ENCODE measurements at places on chromosomes 7 and 10.

DNA sequence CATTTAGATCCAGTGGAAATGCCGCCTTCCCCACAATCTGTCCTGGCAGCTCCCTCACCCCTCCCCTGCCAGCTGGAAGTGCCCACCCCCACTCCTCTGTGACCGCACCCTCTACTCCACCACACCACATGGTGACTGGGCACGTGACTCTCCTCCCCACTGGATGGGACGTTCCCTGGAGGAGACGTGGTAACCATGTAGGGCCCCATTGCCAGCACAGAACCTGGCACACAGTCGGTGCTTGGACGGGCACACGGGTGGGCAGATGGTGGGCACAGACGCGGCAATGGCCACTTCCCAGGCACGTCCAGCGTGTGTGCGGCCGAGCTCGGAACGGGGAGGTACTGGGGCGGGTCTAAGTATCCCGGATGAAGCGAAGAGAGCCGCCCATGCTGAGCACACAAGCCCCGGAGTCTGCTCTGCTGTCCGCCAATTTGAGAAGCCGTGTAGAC is 245.6 kb downstream of the MAD1L1 start:
- DNase-seq = no peak

GRCh38 chr7:127250312-127251035 is 2.3 kb downstream of the GRM8 start:
- DNase-seq = no peak

GRCh38 chr10:105952153-105952552 is 1212.4 kb downstream of the SORCS1 start:
- peak; percentile 3 for DNase-seq

DNA sequence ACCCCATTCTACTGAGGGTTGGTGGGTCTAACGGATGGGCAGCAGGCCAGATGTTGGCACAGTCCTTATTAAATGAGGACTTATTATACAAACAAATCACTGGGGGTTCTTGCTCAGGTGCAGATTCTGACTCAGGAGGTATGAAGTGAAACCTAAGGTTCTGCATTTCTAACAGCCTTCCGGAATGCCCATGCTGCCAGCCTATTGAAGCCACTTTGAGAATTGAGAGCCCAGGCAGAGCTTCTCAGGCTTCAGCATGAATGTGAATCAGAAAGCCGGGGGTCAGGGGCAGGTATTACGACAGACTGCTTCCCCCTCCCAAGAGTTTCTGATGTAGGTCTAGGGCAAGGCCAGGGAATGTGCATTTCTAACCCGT is 34.1 kb upstream of the NPFFR1 start:
- no peak for DNase-seq

- no peak for DNase-seq
These were observed 51.4 kb downstream of the C10orf67 start for GRCh38 chr10:23293145-23293724.

GRCh38 chr7:151672716-151673115 is 153.0 kb upstream of the RHEB start:
- no peak for DNase-seq

DNA sequence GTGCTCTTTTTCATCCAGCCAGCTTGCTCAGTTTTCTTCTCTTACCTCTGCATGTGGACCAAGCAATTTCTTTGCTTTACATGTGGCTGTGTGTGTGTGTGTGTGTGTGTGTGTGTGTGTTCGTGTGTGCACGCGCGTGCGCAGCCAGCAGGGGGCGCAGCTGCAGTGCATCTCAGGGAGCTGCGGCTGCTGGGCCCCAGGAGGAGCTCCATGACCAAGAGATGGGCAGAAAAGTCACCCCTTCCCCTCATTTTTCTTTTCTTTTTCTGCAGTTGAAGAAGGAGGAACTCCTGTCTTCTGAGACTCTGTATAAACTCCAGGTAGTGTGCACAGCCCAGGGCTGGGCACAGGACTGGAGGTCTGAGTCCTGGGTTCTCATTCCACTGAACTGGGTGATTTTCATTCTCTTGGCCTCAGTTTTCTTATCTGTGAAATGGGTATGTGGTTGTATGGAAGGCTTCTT is 41.8 kb downstream of the BLNK start:
- peak; percentile 4 for DNase-seq

GRCh38 chr10:80279146-80279545 is 10.3 kb downstream of the MAT1A start:
- no peak for DNase-seq

- DNase-seq = peak; percentile 57
These were observed 80.9 kb downstream of the ABLIM1 start for GRCh38 chr10:114577133-114577532.

- no peak for DNase-seq
These were observed 536.5 kb upstream of the MGMT start for GRCh38 chr10:128930515-128930914.

GRCh38 chr7:151271699-151272355 is 23.3 kb upstream of the SMARCD3 start:
- DNase-seq = no peak

DNA sequence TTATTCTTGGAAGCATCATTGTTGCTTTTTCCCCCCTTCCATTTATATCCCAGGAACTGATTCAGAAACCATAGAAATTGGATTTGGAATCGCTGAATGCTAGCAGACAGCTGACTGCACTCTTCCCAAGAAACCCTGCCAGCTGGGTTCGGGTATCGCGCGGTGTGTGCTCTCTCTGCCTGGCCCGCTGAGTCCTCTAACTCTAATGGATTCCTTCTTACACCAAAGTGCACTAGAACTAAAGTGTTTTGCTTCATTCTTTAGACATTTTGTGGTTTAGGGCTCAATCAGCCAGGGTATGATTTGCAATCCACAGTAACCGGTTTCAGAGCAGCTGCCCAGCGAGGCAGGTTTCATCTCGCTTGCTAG is 92.2 kb downstream of the EGFR start:
- peak; percentile 67 for DNase-seq

DNA sequence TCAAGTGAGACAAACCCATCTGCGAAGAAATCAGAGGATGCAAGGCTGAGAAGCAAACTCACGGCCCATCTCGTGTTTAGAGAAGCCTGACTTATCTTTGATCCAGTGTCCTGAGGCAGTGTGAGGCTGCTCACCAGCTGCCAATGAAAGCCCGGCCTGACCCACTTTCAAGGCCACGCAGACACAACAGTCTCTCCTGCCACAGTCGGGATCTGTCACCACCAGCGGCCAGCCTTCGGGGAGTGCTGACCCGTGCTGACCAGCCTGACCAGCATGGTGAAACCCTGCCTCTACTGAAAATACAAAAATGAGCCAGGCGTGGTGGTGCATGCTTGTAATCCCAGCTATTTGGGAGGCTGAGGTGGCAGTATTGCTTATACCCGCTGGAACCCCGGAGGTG is 7.4 kb upstream of the DNAJB6 start:
- no peak for DNase-seq

- no peak for DNase-seq
These were observed 43.2 kb downstream of the MCMBP start for GRCh38 chr10:119829429-119829828.

DNA sequence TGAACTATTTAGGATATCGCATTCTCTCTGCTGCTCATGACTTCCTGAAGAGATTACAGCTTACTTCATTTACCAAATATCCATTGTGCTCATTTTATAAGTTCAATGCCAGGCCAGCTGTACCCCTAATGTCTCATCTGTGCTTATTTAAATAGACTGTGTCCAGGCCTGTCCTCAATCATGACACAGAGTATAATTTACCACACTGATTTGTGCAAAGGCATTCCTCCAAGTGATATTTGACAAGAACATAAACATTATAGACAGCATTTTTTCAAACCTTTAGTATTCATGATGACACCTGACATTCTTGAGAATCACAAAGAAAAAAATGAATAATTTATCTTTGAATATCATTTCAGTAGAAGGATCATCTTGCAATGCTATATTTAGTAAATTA is 260.1 kb upstream of the SEMA3D start:
- DNase-seq = no peak

- DNase-seq = no peak
These were observed 260.7 kb downstream of the BMPER start for GRCh38 chr7:34165927-34166550.

DNA sequence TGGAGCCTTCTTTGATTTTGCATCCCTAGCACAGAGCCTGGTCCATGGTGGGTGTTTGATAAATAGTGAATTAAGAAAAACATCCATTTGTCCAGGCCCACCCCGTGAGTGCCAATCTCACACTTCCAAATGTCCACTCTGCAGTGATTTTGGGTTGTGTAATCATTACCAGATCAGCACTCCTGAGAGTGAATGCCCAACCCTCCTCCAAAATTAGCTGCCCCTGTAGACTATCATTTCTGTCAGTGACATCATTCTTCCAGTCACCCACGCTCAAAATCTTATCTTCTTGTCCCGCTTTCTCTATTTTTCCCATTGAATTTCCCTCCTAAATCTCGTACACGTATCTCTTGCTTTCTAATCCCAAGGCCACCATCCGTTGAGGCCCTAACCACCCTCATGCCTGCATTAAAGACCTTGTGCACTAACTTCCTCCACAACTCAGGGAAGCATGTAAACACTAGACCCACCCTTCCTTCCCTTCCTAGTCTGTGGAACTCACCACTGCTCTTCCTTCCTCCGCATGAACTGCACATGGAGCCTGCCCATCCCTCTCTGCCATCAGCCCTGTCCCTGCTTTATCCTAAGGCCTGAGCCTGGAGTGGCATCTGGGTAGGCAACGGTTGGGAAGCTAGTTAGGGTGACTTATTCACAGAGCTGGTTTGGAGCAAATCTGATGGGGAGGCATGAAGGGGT is 32.8 kb downstream of the PIK3AP1 start:
- DNase-seq = no peak

DNA sequence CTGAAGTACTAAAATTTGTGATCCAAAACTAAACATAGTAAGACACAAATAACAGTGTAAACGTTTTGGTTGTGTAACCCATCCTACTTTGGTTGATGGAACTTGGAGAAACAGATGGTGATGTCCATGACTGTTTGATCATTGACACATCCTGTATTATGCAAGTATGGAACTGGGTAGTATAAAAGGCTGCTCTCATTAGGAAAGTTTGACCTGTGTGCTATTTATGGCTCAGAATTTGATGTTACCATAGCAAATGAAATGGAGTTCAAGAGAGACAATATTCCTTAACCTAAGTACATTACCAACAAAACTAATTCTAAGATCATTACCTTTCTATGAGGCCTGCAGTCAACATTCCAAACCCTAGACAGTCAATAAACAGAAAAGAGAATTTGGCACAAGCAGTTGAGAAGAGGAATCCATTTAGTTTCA is 39.9 kb downstream of the DKK1 start:
- peak; percentile 89 for DNase-seq

GRCh38 chr7:40647719-40648118 is 512.9 kb downstream of the SUGCT start:
- no peak for DNase-seq

GRCh38 chr7:1019789-1020610 is 24.3 kb upstream of the GPR146 start:
- no peak for DNase-seq

Measured in GM04503 (cell line).